ENCODE measurements at places on chromosomes 16 and 17. TPM values are rescaled to one million over a fixed set of nuclear protein-coding genes. Genes with fewer than 3 reads are reported as not detected.

DNA sequence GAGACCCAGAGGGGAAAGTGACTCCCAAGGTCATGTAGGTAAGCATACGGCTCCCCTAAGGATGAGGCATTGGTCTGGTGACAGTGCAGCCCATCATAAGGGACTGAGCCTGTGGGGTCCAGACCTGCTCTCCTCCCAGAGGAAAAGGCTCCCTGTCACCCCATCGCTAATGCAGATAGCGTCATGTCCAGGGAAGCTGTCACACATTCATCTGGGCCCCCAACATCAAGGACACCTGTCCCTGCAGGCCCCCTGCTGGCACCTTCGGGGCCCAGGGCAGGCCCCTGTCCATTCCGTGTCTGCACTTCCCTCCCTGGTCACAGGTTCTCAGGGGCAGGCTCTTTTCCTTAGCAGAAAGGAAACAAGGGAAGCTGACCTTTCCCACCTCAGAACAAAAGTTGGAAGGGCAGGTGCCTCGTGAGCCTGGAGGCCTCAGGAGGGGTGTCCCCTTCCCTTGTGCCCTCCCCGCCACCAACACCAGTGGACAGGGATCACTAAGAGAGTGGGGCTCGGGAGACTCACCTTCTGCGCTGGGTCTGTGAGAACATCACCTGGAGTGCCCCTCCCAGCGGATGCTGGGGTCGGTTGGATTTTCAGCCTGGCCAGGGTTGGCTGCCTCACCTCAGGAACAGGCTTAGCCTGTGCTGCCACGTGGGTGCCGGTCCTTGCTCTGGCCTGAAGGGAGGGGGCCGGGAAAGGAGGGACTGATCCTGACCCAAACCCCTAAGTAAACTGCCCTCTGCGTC lies 17.3 kb upstream of the LASP1NB start:
- DNase-seq: no peak

DNA sequence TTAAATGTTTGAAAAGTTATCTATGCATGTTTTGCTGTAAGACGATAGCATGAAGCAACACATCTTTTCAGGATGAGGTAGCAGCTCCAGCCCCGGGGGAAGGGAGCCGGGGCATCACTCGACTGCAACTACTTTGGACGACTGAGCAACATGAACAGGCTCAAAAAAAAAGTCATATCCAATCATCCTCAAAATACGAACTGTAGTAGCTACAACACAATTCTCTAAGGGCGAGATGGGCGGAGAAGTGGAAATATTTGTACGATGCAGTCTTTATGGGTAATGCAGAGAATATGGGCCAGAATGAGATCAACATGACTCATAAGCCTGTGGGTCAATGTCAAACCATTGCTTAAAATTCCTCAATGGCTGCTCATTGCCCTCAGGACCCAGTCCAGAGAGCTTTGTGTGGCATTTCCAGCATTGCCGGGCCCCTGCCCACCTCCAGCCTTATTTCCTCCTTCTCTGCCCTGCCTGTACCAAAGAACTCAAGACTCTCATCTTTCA lies 17.7 kb upstream of the SMURF2 start:
- no peak for DNase-seq

GRCh38 chr16:10852948-10853347 lies 24.1 kb upstream of the CIITA start:
- no peak for DNase-seq

DNA sequence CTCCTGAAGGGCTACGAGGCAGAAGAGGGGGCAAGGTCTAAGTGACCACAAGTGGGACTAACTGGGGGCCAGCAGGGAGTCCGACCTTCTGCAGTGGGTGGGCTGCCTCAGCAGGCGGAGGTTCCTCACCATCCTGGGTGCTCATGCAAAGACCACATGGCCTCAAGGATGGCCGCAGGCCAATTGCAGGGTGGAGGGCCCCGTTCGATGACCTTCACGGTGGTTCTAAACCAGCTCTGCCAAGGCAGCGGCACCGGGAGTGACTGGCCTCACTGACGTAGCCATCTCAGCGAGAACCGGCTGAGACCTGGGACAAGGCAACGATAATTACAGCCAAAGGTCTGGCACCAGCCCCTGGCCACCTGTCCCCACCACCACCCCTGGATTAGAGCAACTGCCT lies 5.7 kb downstream of the SMIM5 start:
- DNase-seq: no peak

DNA sequence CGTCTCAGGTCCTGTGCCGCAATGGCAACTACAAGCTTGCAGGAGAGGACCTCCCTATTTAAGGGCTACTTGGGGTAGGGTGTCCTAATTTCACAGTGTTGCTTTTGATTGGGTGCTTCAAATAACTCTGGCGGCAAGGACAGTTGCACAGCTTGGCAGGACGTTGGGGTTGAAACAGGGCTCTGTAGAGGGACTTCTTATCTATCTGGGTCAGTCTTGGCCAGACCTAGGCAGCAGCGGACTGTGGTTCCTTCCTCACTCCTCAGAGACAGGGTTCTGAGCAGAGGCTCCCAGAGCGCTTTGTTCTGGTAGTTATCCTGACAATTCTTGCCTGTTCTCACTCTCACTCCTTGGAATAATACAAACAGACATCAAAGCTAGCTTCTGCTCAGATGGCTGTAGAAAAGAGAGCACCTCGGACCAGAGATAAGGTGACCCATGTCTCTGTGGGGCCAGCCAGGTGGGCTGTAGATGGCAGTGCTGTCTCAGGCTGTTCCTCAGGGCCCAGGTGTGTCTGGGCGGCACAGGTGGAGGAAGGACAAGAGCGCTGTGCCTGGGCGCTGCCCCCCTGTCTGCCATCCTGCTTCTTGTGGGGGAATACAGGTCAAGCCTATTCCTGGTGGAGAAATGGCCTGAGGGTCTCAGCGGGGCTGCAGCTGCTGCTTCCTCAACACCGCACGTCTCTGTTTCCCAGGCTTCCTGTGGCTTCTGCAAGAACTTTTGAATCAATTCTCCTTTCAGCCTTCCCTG lies 61.0 kb downstream of the PLD6 start:
- DNase-seq: no peak

IST1 gene
- total RNA-seq: 203 TPM

- DNase-seq: peak; percentile 52
Observed at GRCh38 chr16:1706386-1707192, 594 bp downstream of the MAPK8IP3 start.

TCAP gene
- 0.60 TPM for total RNA-seq

ERCC4 gene
- 9.3 TPM for total RNA-seq

SKAP1 gene
- total RNA-seq: 0.17 TPM

SEPTIN1 gene
- not detected for total RNA-seq

GPR139 gene
- not detected for total RNA-seq

- DNase-seq: no peak
Observed at GRCh38 chr17:79473111-79473875, 137.6 kb downstream of the RBFOX3 start.

GRCh38 chr16:3698941-3699340 lies 18.4 kb downstream of the TRAP1 start:
- DNase-seq: no peak

KRTAP1-1 gene
- not detected for total RNA-seq

ZDHHC7 gene
- total RNA-seq: 61.6 TPM
